ENCODE measurements at places on chromosomes 4 and X.

DNA sequence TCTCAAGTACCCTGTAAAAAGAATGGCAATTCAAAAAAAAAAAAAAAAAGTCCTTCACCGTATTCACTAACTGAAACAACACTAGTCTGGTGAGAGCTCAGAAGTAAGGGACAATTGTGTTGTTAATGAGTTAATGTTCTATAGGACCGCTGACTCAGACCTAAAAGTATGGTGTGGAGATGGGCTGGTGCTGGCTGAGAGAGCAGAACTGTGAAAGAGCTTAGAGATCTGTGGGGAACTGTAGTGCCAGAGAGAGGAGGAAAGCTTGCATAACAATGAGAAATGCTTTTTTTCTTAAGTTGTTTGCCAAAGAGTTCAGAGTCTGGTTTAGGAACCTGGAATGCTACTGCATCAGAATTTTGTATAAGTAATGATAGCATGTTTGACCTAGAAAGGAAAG lies 65.1 kb downstream of the LHFPL1 start:
- no peak for DNase-seq

- peak; percentile 14 for DNase-seq
Observed at GRCh38 chr4:145177906-145178538, 2.4 kb downstream of the OTUD4 start.

DNA sequence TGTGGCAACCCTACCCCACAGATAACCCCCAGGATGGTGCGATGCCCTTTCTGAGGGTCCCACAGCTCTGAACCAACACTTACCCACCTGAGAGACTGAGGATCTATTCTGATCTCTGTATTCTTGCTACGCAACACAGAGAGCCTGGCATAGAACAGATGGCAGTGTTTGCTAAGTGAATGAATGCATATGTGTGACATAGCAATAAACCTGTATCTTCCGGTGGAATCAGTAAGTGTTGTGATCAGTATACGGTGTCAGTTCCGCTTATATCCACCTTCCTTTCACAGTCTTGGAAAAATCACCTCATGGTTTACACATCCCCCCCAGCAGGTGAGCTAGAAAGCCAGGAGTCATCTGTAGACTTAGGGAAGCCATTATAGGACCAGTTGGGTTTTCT lies 5.9 kb upstream of the HSD17B10 start:
- DNase-seq: no peak

- DNase-seq: no peak
Observed at GRCh38 chr4:183182873-183183725, 84.0 kb downstream of the WWC2 start.

DNA sequence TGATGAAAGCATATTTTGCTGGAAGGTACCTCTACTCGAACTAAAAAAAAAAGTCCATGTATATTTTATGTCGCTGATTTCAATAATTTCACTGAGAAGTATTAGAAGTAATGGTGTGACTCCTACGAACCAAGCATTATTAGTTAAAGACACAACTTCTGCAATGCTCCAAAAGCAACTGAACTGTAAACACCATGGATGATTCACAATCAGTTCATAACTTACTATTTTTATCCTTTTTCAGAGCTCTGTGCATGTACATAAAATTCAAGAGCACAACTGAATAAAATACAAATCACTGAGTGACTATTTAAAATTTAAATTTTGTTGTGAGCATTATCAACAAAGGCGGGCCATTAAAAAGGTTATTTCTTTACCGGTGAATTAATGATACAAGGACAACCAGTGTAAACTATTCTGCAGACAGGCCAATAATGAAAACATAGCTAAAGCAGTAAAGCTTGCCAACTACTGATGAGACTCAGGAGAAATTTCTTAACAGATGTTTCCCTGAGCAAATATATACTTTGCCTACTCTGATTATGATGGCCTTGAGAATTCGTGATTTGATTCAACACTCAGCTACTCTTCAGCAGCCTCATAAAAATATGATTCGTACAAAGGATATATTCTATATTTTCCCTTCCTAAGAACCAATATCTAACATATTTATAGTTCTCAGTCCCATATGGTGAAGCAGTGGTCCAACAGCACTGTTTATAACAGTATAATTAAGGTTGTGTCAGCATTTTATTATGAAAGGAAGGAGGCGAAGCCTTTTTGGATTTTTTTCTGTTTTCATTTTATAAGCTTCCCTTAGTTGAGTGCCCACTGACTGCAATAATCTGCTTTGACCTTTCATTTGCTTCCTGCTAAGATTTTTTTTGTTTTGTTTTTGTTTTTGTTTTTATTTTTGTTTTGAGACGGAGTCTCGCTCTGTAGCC lies 62.8 kb upstream of the NEIL3 start:
- DNase-seq: no peak

DNA sequence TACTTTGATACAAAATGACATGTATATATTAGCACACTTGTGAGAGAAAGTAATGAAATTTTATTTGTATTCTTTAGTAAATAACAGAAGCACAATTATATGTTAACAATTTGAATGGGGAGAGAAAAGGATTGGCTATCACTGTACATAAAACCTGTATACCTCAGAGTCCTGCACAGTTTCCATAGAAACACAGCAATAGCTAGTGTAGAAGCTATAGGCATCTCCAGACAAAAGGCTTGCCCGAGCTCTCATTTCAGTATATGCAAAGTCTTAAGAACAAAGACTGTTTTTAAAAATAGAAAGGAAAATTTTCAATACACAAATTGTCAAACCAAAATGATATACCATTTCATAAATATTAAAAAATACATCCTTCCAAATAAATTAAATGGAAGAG lies 38.5 kb downstream of the GPM6A start:
- no peak for DNase-seq

- DNase-seq: no peak
Observed at GRCh38 chr4:11467931-11468330, 39.2 kb upstream of the HS3ST1 start.

GRCh38 chr4:78213218-78213617 lies 156.1 kb downstream of the FRAS1 start:
- DNase-seq: no peak

- DNase-seq: no peak
Observed at GRCh38 chr4:93870876-93871458, 42.4 kb downstream of the ATOH1 start.

DNA sequence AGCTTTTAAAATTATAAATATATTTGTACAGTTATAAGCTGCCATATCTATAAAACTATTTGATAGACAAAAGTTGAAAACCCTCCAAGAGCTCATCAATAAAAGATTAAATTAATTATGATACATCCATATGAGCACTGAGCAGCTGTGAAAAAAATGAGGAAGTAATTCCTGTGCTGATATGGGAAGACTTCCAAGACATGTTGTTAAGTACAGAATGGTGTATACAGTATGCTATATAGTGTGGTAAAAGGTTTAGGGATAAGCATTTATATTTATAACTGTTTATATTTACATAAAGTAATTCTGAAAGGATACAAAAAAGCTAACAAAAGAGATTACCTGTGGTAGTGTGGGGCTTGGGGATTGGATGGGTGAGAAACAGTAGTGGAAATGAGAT lies 92.8 kb upstream of the BMP2K start:
- no peak for DNase-seq

DNA sequence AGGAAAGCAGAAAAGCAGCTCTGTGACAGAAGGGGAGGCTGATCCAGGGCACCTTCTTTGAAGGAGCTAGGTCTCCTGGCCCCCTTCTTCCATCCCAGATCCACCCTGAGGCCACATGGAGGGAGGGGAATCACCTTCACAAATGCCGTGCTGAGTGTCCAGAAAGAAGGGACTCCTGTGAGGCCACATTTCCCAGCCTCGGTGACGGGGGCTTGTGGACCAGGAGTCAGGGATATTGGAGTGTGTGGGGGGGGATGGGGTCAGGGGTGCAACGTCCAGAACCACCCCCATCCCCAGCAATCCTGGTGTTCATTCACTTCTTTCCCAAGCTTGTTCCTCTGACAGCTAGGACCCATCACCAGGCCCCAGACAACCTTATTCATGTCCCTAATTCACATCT lies 4.7 kb downstream of the TIMM17B start:
- no peak for DNase-seq

- DNase-seq: no peak
Observed at GRCh38 chr4:125789023-125789422, 474.3 kb downstream of the FAT4 start.

GRCh38 chrX:107775734-107776511 lies at the start of gene TSC22D3:
Gene TSC22D3 (minus strand): TSS chrX:107775787. CDS start chrX:107775419, 368 bp downstream.
- peak; percentile 59 for DNase-seq

DNA sequence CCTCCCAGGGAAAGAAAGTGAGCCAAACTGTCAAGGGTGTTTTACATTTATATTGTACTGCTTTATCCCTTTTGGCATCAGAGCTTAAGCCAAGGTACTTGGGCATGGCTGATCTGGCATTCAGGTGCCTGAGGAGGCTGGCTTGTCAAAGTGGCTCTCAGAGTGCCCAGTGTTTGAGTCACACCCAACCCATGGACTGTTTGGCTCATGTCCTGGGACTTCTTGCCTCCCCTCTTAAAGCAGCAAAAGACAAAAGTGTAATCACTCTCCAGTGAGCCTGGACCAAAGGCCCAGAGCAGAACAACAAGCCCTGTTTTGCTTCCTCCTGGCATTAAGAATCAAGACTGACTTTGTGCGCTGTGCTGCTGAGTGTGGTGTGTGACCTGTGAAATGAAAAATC lies 311.7 kb upstream of the TAPT1 start:
- DNase-seq: peak; percentile 50

- DNase-seq: peak; percentile 1
Observed at GRCh38 chr4:94127707-94128328, 79.8 kb upstream of the SMARCAD1 start.

GRCh38 chr4:15151033-15151432 lies 148.8 kb downstream of the CPEB2 start:
- no peak for DNase-seq

Measured in midbrain (tissue), 1 donor.